ENCODE measurements at places on chromosomes 12 and 14.
A peak's percentile ranks its signal among the peaks of the same experiment; 100 is the strongest.

- DNase-seq, result no peak
Observed at GRCh38 chr14:51993285-51993920, 4.1 kb downstream of the RTRAF start.

DNA sequence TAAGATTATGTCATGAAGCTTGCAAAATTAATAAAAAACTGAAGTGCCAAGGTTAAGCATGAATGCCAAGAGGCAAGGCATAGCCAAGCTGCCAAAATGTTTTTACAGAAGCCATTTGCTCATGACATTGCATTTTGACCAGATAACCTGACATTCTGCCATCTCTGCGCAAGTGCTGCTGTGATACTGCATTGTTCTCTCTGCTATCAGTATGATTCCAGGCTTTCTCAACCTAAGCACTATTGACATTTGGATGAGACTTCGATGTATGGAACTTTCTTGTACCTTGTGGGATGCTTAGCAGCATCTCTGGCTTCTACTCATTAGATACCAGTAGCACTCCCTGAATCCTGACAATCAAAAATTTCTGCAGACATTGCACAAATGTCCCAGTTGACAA is 139.2 kb downstream of the RASSF9 start:
- DNase-seq, result no peak

DNA sequence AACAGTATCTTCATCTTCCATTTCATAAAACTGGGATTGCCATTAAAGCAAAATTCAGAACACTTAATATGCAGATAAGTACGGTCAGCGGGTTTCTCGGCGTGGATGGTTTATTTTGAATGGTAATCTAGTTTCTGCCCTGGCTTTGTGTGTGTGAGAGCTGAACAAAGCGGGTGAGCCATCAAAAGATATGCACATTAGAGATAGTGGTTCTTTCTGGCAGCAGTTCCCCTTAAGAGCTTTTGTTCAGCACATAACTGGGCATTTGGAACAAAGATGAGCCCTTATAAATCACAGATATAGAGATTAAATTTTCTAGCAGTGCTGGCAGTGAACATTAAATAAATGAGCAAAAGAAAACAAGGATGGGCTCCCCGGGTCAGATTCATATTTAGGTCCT is 207.5 kb downstream of the CALM1 start:
- DNase-seq, result no peak

DNA sequence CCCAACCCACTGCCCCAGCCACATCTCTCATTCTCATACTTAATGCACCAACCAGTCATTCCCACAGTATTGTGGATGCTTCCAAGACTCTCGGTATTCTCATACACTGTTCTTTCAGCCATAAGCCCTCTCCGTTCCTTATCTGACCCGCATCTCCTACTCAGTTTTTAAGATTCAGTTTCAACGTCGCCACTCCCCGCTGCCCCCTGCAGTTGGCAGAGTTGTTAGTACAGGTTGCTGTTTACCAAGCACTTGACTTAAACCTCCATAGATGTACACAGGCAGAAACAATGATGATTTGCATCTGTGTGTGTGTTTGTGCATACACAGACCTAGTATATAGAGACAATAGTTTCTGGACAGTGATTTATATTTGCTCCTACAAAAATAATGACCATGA is 40.2 kb downstream of the PAH start:
- DNase-seq, result peak; percentile 50

GRCh38 chr14:74683406-74683805 is 29.5 kb downstream of the AREL1 start:
- DNase-seq, result no peak

DNA sequence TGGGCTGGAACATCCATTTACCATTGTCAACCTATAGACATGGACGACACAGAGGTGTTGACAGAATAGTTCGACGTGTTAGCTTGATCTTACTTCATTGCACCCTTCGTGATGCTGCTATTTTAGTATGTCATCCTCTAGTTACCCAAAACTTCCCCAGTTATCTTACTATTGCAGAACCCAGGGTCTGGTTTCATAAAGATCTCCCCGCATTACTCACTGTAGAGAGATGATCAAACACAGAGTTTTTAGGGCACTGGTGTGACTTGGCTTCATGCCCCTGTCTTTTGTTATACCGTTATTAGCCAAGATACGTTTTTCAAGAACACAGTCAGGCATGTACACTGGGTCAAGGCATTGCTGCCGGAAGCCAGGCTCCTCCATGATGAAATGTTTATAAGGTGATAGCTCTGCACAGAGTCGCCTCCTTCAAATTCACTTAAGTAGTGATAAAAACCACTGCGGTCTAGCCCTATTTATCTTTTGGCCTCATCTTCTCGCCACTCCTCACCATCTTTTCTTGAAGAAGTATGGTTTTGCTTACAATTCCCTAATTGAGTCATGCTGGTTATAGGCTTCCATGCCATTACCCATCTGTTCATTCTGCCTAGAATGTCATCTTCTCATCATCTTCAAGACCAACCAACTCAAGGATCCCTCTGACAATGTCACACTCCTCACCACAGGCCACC is 1127.9 kb downstream of the VRK1 start:
- DNase-seq, result no peak

GRCh38 chr12:88665071-88665470 is 84.8 kb upstream of the KITLG start:
- no peak for DNase-seq

- DNase-seq, result no peak
Observed at GRCh38 chr12:108948367-108948766, 68.5 kb downstream of the DAO start.

GRCh38 chr14:88321692-88322503 is 1.2 kb downstream of the KCNK10 start:
- DNase-seq, result no peak

DNA sequence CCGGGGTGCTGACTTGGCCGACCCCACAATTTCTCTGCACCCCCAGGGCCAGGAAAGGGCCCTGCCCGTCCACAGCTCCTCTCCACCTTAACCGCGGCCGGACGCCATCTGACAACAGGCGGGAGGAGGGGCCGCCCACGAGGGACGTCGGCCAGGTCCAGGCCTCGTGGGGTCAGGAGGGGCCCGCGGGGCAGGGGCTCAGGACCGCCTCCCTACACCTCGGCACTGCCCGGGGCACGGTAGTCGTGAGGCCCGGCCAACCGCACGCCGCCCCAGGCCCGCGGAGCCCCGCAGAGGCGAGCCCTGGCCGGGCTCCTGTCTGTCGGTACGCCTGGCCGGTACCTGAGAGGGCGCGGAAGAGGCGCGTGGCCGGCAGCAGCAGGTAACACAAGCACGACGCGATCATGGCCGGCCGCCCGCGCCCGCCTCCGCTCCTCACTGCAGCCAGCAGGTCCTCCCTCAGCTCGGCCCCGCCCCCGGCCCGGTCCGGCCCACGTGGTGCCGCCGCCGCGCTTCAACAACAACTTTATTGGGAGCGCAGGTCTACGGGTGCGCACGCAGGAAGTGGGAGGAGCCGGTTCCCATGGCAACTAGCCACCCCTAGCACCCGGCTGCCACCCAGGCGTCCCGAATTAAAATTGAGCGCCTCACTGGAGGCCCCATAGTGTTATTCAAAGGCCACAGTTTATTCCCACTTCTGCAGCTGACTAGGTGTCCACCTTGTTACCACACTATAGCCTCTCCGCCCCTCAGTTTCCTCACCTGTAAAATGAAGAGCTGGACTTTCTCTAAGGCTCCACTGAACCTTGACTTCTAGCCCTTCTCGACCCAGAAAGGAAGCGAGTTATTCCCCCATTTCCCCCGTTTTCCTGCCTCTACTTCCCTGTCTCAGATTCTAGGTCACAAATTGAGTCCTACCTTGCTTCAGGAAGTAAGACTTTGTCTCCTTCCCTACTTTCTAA is at the start of gene ANGEL1:
TSS of gene ANGEL1 (minus strand) at position 461 of the 962 bp plus-strand sequence. CDS start at position 406, 55 bp downstream.
- peak; percentile 96 for DNase-seq

- DNase-seq, result no peak
Observed at GRCh38 chr12:16006752-16007151, 95.6 kb downstream of the DERA start.

DNA sequence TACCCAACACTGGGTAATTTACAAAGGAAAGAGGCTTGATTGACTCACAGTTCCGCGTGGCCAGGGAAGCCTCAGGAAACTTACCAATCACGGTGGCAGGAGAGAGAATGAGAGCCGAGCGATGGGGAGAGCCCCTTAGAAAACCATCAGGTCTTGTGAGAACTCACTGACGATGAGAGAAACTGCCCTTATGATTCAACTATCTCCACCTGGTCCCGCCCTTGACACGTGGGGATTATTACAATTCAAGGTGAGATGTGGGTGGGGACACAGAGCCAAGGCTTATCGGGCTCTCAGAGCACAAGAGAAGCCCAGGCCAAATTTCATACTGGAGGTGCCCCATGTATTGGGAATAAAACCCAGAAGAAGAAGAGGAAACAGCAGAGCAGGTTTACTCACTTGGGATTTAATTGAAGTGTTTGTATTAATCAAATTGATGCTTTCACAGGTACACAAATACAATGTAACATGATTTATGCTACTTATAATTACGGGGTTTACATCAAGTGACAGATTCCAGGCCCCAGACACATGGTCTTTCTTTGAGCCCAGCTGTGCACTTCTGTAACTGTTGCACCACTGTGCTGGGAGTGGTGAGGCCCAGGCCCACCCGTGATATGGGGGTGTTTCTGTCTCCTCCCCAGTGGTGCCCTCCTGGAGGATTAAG is 8.2 kb upstream of the CCDC85C start:
- peak; percentile 63 for DNase-seq

DNA sequence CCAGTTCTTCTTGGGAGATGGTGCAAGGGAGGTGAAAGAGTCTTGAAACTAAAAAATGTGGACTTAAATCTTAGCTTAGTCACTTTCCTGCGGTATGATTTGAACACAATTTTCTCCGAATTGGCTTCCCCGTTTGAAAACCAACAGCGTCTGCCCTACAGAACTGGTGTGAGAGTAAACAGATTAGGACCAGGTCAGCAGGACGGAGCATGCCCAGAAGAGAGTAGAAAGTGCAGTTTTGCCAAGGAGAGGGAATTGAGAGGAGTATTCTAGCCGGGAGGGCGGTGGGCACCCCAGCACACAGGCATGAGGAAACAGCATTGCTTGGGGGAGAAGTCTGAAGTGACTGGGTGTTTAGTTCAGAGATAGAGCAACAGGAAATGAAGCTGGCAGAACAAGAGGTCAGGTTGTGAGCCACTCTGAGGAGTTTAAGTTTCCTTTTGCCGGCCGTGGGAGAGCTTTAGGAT is 927.1 kb downstream of the VRK1 start:
- DNase-seq, result no peak

- no peak for DNase-seq
Observed at GRCh38 chr12:88141425-88141773, 489 bp downstream of the CEP290 start.

DNA sequence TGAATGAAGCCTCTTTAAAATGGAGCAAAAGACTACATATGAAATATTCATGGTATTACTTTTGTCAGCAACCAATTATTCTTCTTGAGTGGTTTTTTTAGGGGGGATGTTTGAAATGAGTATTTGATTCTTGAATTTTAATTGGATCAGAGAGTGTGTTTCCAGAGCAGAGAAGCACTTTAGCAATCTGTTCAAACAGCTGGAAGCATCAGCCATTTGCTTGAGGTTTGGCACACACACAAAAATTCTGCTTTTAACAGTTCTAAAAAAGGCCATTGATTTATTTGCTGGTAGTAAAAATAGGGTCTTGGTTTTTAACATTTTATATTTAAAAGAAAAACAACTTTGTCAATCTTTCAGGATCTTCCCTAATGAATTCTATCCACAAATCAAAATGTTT is 292.7 kb downstream of the LRFN5 start:
- DNase-seq, result no peak

- no peak for DNase-seq
Observed at GRCh38 chr12:40525054-40525453, 167.2 kb upstream of the CNTN1 start.
